ENCODE measurements at places on chromosomes 5 and 9. TPM values are rescaled to one million over a fixed set of nuclear protein-coding genes. Genes with fewer than 3 reads are reported as not detected.

DNA sequence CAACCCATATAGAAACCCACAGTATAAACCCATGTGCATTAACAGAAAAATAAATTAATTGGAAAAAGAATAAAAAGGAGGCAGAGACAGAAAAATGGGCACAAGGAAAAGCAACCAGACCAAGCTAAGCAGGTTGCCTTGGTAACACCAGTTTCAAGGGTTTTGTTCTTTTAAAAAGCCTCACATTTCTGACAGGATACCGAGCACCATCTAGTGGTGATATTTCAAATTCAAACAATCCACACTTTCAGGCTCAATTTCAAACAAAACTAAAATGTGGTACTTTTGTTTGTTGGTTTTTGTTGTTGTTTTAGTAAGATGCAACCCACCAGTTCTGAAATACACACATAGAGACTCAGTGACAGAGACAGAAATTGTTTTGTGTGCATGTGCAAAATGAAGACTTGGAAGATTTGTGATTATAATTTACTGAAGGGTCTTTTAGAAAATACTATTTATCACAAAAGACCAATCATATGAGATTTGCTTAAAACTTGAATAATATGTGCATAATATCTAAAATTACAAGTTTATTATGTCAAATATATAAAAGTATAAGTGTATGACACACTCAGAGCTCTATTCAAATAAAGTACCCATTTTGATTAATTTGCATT lies 318.2 kb downstream of the SLCO4C1 start:
- no peak for DNase-seq

DNA sequence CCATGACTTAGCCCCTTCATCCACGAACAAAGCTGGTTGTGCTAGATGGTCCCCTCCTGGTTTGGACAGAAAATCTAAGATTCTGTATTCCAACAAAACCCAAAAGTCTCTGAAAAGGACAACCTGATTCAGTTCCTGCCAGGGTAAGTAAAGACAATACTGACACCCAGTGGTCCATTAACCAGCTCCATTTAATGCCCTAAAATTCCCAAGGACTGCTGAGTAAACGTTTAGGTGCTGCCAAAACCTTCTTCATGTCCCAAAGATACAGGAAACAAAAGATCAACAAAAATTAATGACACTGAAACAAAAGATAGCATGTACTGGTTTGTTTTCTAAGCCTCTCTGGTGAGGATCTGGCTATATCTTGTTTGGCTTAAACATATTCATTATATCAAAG lies 25.3 kb upstream of the PPP1R2B start:
- DNase-seq, result no peak

GRCh38 chr5:158436271-158437065 lies 577.5 kb upstream of the CLINT1 start:
- no peak for DNase-seq

- no peak for DNase-seq
These were observed 59.3 kb downstream of the CAST start for GRCh38 chr5:96721351-96721977.

The LCN1 gene
- not detected for total RNA-seq

Data from activated CD4-positive, alpha-beta memory T cell treated with anti-CD3 and anti-CD28 coated beads, Interleukin-2, amount 10 ng/mL, durations not matched to agents 7 days and 5 days (primary cell).